ENCODE measurements at places on chromosomes 2 and 18.

DNA sequence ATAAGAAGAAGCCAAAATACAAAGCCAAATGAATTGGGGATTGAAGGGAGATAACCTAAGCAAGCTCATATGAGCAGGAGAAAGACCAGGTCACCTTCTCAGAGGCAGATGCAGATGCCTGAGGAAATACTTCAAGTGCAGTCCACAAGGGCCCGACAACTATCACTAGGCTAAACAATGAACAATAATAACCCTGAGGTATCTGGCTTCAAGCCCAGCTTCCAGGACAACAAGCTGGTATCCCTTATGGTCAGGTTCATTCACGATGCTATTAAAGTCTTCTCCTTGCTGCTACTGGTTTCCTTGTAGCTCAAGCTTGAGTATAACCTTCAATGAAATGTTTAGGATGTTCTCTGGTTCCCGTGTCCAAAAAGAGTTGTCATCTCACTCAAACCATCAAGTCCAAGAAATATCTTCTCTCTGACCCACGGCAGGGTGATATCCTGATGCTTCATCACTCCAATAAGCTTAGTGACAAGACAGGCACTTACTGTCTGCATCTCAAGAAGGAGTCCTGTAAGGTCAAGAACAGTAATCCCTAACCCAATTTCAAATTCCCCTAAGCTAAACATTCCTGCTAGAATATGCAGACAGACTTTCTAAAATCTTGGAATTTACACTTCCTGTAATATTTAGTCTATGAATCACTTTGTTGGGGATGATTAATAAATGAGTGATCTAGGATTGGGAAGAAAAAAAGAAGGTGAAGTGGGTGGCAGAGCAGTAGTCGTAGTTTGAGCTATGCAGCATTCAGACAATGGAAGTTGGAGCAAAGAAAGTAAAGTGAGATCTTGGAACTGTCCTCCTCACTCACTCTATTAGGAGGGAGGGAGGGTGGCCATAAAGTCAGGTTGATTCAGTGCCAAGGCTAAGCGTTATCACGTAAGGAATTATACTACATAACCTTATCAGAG is 33.1 kb downstream of the CHN1 start:
- no peak for ATAC-seq

GRCh38 chr2:151334082-151334815 is 23.1 kb upstream of the TNFAIP6 start:
- no peak for ATAC-seq

GRCh38 chr2:187345338-187345737 is 102.7 kb downstream of the CALCRL start:
- no peak for ATAC-seq

GRCh38 chr2:206420721-206421120 is 22.6 kb upstream of the ADAM23 start:
- no peak for ATAC-seq

- no peak for ATAC-seq
Measured at GRCh38 chr2:69036926-69037325, 23.9 kb downstream of the ANTXR1 start.

- ATAC-seq, result no peak
Measured at GRCh38 chr2:43417300-43417699, 178.5 kb downstream of the THADA start.

- no peak for ATAC-seq
Measured at GRCh38 chr2:188046437-188046836, 245.2 kb upstream of the GULP1 start.

DNA sequence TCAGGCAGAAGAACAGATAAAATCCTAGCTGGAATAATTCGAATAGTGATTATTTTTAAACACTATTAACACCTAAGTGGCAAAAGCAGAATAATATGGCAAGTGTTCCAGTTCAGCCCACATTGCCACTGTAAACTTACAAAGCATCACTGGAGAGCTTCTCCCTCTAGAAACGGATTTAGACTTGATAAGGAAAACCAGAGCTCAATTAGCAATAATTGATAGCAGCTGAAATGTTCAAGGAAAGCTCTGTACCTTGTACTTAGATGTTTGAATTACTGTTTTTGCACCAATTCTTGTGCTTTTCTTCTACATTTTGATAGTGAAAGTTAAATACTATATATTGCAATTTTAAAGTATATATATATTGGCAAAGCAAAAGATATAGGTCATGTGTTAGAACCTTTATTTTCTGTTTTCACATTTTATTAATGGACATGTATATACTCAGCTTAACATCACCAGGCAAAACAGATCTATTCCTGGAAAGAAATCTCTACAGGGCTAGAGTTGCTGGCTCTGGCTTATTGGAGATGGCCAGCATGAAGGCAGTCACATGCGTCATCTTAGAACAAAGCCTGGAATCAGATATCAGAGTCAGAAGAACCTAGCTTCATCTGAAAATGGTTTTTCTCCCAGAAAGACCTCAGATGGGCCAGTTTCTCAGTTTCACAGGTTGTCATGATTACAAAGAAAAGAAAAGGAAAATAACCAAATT is 149.1 kb upstream of the CTAGE1 start:
- no peak for ATAC-seq

GRCh38 chr2:55490554-55490953 is 29.0 kb upstream of the CFAP36 start:
- ATAC-seq, result no peak

GRCh38 chr2:41865263-41865662 is 182.6 kb upstream of the PKDCC start:
- no peak for ATAC-seq

DNA sequence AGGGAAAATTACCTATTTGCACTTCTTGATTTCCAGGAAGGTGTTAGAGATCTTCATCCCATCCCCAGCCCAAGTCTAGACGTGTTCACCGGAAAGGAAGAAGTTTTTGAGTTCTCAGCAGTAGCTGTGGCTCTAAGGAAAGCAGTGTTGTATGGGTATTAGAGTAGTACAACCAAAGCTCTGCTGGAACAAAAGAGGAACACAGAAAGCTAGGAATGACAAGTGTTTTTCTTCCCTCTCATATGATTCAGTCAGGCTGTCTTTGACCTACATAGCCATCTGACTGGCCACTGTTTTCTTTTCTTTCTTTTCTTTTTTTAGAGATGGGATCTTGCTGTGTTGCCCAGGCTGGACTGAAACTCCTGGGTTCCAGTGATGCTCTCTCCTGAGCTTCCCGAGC is 82.7 kb upstream of the SLC39A10 start:
- no peak for ATAC-seq

DNA sequence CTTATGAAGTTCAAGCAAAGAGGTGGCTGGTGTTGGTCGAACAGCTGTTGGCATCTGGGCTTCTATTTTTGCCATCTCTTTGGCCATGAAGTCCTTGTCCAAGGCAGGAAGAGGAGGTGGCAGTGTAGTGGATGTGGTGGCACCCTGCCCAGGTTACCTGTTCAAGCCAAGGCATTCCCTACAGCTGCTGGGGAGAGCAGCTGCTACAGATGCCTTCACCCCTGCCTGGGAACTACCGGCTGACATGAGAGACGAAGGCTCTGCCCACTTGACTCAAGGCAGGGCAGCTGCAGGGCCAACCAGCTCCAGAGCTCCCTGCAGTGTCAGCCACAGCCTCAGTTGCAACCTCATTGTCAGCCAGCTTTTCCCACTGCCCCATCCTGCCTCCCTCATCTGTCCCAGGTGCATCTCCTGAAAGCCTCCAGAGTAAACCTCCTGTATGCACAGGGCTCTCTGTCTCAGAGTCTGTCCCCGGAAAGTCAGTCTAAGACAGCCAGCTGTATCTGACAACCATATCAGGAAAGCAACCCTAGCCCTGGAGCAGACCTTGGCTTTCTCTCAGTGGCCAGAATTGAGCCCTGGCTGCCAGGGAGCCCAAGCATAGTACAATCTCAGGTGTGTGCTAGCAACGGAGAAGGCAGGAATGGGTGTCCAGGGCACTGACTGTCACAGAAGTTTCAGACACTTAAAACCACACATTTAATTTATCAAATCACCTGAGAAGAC is 115.9 kb downstream of the RPIA start:
- no peak for ATAC-seq

DNA sequence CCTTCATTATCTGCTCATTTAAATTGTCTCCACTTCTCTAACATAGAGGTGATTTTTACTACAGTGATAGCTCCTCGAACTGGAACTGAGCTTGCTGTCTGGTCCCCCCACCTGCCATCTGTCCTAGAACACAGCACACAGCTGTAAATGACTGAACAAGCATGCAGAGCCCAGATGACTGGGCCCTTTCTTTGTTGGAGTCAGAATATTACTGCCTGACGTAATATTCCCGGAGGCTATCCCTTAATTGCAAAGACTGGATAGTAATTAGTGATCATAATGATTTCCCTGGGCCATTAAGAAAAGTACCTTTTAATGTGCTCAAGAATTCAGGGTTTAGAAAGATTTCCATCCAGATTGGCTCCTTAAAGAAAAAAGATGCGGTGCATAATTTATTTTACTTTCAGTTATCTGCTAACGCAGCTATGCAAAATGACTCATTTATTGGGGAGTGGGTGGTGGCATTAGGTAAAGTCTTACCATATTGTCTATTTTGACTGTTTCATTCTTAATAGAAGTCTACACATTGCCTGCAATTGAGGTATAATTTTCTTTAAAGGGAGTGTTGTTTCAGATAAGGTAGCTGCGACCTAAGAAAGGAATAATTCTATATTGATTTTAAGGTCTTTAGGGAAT is 84.4 kb downstream of the MAP4K4 start:
- peak; percentile 77 for ATAC-seq

DNA sequence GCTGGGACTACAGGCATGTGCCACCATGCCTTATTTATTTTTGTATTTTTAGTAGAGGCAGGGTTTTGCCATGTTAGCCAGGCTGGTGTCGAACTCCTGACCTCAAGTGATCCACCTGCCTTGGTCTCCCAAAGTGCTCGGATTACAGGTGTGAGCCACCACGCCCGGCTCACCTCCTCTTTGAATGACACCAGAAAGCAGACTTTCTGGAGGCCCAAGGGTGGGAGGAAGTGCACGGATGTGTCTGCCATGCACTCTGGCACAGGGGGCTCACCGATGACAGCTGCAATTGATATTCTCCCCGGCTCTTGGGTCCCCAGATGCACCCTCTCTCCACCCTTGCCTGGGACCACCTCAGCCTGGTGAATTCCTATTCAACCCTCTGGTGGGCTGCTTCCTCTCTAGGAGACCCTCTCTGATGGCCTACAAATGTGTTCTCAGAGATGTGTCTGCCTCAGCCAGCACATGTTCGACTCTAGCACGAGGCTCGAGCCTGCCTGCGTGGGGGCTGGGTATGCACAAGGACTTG is 87.3 kb downstream of the SEPTIN10 start:
- no peak for ATAC-seq

GRCh38 chr18:65227970-65228369 is 522.8 kb upstream of the CDH7 start:
- ATAC-seq, result no peak

DNA sequence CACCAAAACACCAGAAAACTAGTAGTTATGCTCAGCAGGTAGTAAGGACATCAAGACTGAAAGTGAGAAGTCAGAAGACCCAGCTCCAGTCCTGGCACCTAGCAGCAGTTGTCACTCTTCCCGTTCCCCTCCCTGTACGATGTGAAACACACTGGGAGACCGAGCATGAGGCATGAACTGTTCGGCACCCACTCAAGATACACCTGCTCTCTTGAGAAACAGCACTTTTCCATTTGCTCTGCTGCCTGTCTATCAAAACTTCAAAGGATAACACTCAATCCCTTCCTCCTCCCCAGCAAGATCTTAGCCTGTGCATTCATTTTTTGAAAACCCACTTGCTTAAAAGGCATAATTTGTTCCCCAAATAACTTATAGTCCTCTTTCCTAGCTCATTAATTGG is 123.9 kb downstream of the PLEKHM3 start:
- ATAC-seq, result no peak

Measured in activated CD4-positive, CD25-positive, alpha-beta regulatory T cell treated with anti-CD3 and anti-CD28 coated beads, Interleukin-2, amount 50 U/mL, for 24 hours (primary cell).